Activated gamma-delta T cell treated with Interleukin-2 at 50 U/mL for 16 hours (primary cell): ENCODE measurements at places on chromosomes 2 and 18.

DNA sequence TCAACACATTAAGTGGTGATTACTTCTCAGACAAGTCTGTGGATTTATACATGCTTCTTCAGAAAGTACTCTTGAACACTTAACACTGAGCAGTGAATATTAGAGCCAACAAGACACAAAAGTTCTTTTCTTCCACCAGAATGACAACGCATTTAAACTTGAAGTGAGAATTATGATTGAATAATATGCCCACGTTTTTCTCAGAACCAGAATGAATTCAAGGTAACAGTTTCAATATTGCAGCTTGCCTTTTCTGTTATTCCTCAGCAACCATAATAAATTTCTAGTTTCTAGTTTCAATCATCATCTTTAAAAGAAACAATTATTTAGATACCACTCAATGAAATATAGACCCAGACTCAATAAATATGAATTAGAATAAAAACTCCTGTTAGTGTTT is 547.0 kb downstream of the NUP35 start:
- no peak for DNase-seq

GRCh38 chr2:145748927-145749326 is 1229.0 kb upstream of the ZEB2 start:
- DNase-seq, result no peak

GRCh38 chr18:78191276-78191675 is 788.3 kb upstream of the SALL3 start:
- DNase-seq, result no peak

DNA sequence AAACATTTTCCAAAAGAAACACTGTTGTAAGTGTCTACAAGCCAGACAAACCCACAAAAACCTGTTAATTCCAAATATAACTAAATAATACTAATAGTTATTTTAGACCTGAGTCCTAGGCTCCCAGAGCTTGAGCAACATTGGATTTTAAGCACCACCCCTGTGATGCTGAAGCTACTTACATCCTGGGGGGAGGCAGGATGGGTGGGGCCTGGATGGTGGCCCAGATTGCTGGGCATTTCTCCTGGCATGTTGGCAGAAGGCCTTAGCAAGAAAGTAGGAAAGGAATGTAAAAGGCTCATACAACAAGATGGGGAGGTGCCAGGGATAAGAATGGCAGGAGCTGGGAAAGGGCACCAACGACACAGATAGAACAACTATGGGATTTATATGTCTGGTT is 50.7 kb upstream of the OTX1 start:
- no peak for DNase-seq

GRCh38 chr2:64607381-64608304 is 46.1 kb downstream of the SERTAD2 start:
- DNase-seq, result no peak

DNA sequence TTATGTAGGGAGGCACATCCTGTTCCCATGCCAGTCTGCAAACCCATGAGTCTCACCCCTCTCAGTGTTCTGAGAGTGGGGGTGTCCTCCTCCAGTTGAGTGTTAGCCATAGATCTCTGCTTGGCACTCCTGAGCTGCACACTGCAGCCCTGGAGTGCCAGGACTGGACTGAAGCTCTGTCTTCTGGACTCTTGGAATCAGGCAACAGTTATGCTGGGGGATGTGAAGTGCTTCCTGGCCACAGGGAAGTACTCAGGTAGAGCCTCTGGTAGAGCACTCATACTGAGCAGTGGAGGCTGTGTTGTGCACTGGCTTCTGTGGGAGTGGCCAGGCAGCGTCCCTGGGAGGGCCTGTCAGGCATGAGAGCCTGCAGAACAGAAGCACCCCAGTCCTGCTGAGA is 43.0 kb downstream of the SERPINB7 start:
- DNase-seq, result no peak

- DNase-seq, result peak; percentile 21
Observed at GRCh38 chr2:97011977-97012569, 25.7 kb upstream of the FAM178B start.

DNA sequence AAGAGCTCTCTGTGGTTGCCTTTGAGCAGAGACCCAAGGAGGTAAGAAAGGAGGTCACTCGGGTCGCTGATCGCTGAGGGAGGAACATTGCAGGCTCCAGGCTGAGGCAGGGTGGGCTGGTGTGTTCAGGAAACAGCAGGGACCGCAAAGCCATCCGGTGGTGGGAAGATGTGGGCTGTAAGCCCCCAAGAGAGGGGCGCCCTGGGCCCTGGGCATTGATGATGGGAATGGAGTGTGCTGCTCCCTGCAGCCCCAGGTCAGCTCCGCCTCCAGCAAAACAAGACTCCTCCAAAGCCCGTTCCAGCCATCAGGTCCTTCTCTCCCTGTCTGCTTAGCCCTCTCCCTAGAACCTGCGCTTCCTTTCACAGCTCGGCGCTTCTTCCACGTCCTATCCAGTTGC is 229.7 kb downstream of the KLHL29 start:
- DNase-seq, result no peak

DNA sequence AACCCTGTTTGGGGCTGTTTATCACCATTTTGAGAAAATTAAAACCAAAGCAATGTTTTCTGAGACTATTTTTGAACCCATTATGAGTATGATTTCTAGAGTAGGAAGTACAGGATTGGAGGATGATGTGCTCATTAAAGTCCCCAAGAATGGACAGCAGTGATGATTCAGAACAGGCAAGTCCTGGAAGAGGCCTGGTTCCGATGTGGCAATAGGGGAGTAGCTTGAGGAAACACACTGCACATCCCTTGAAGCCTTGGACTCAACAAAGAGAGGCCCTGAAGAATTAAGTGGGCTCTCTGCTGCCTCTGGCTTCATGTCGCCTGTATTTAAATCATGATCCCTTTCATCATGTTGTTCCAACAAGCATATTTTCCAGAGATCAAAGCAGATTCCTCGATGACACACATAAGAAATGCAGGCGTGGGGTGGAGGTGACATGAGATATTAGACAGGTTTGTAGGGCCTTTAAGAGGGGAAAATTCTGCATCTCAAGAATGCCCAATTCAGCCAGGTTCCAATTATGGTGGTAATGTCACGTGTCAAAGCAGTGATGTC is 242.2 kb downstream of the FHOD3 start:
- DNase-seq, result no peak

GRCh38 chr2:226943862-226944620 is 108.2 kb downstream of the RHBDD1 start:
- DNase-seq, result no peak

DNA sequence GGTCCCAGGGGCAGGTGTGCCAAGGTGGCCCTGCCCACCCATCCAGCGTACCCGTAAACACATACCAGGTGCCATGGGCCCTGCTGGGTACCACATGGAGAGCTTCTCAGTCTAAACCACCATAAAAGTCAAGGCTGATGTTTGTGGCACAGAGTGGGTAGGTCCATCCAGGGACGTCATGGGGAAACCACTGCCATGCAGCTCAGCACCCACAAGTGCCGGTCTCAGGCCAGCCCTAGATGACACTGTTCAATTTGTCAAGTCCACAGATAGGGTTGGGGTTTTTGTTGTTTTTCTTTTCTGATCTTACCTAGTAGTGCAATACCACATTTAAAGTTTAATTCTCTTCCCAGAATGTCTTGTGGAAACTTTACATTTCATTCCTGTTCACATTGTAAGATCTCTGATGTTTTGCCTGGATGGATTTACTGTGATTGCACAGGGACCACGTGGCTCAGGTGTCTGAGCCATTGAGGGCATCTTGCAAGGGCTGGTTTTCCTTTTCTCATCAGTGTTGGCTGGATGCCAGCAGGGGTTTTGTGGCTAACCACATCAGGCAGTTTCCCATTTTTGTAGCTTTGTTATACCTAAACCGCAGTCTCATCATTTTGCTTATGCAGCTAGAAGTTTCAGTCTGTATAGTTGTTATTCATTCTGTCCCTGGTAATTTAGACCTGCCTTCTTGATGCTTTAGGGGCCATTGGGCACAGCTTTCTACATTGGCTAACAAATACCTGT is 64.7 kb downstream of the STK25 start:
- DNase-seq, result peak; percentile 88

DNA sequence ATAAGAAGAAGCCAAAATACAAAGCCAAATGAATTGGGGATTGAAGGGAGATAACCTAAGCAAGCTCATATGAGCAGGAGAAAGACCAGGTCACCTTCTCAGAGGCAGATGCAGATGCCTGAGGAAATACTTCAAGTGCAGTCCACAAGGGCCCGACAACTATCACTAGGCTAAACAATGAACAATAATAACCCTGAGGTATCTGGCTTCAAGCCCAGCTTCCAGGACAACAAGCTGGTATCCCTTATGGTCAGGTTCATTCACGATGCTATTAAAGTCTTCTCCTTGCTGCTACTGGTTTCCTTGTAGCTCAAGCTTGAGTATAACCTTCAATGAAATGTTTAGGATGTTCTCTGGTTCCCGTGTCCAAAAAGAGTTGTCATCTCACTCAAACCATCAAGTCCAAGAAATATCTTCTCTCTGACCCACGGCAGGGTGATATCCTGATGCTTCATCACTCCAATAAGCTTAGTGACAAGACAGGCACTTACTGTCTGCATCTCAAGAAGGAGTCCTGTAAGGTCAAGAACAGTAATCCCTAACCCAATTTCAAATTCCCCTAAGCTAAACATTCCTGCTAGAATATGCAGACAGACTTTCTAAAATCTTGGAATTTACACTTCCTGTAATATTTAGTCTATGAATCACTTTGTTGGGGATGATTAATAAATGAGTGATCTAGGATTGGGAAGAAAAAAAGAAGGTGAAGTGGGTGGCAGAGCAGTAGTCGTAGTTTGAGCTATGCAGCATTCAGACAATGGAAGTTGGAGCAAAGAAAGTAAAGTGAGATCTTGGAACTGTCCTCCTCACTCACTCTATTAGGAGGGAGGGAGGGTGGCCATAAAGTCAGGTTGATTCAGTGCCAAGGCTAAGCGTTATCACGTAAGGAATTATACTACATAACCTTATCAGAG is 33.1 kb downstream of the CHN1 start:
- DNase-seq, result no peak

DNA sequence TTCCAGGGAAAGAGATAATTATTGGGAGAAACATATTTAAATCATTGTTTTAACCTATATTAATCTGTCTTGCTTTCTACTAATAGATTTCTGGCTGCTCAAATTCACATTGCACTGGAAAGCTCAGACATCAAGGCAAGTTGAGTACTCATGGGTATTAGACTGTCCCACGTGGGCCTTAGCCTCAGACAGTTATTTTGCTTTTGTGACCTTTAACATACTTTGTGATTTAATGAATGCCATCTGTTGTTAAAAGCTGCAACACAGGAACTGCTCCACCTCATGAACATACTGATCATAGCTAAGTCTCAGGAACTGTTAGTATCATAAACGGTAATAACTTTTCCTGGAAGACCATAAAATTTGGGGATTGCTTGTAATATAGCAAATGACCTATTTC is 2.7 kb upstream of the LCT start:
- DNase-seq, result no peak

GRCh38 chr2:43985359-43985758 is 10.4 kb downstream of the LRPPRC start:
- no peak for DNase-seq

GRCh38 chr2:237702441-237703391 is 75.3 kb downstream of the LRRFIP1 start:
- DNase-seq, result no peak

GRCh38 chr2:196075196-196075595 is 6.6 kb upstream of the DNAH7 start:
- no peak for DNase-seq

DNA sequence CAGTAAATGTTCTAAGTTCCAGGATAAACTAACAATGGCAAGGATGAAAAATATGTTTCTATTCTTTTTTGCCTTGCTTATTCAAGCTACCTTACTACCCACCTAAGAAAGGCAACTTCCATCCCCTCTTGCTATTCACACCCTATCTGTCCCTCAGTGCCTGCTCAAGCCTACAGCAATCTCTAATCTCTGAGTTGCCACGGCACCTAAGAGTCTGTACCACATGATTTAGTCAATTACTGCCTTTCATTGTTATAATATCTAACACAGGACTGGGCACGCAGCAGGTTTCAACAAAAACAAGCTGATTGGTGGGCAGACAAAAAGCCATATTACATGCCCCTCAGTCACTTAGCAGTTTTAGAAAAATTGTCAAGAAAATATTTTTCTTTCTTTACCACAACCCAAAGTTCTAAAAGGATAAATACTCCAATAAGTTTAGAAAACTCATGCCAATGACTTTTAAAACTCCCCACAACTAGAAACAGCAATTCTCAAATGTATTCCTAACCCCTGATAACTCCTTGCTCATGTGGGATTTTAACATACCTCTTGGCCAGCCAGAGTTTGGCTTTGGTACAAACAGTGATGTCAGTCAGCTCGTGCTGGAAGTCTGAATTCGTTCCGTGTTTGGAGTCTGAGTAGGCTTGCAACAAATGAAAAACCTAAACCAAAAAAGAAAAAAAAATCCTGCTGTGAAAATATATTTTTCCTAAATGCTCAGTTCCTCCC is 117.3 kb upstream of the ZFP36L2 start:
- no peak for DNase-seq

- DNase-seq, result no peak
Observed at GRCh38 chr2:216574046-216574445, 59.2 kb upstream of the IGFBP2 start.

DNA sequence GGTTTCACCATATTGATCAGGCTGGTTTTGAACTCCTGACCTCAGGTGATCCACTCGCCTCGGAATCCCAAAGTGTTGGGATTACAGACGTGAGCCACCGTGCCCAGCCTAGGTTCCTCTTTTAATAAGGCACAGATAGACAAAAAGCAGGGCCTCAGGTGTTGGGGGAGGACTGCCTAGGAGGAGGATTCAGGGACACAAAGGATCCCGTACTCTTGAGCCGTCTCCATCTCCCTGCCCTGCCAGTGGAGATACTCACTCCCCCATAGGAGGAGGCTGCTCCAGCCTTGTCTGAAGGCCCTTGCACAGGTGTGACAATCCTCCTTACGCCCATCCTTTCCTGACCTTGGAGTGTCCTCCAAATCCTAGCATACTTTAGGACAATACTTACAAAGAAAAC is 32.0 kb upstream of the TFCP2L1 start:
- DNase-seq, result no peak

DNA sequence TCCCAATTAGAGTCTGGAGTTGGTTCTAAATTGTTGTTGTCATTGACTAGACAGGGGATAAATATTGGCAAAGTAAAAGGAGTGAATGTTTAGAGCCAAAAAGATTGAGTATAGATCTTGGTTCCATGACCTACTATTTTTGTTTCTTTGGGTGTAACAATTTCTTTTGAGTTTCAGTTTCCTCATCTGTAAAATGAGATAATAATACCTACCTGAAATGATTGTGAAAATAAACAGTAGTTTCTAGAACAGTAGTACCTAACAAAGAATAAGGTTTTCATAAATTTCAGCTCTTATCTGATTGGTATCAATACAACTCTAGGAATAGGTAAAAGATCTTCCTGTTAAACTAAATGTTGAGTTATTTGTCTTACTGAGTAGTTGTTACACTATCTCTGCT is 56.8 kb downstream of the PMS1 start:
- DNase-seq, result no peak
